Stimulated activated CD4-positive, alpha-beta T cell treated with anti-CD3 and anti-CD28 coated beads, Interleukin-15, amount 100 ng/mL, for 48 hours (primary cell): ENCODE measurements at places on chromosomes 7 and 10.

- no peak for DNase-seq
Measured at GRCh38 chr7:150567871-150568301, 696 bp downstream of the GIMAP4 start.

GRCh38 chr7:79453266-79453557 lies 255 bp downstream of the MAGI2 start:
- no peak for DNase-seq

DNA sequence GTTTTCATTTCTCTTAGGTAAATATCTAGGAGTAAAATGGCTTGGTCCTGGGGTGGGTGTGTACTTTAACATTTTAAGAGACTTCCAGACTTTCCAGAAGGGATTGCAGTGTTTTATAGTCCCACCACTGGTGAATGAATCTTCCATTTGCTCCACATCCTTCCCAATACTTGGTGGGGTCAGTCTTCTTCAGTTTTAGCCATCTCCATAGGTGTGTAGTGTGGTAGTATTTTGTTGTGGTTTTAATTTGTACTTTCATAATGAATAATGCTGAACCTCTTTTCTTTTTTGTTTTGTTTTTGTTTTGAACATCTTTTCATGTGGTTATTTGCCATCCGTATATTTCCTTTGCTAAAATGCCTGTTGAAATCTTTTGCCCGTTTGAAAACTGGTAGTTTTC lies 86.4 kb downstream of the ANKRD61 start:
- no peak for DNase-seq

- DNase-seq, result no peak
Measured at GRCh38 chr7:99308461-99309074, 17.1 kb upstream of the ARPC1A start.

- no peak for DNase-seq
Measured at GRCh38 chr10:118781541-118781940, 26.8 kb upstream of the CACUL1 start.

DNA sequence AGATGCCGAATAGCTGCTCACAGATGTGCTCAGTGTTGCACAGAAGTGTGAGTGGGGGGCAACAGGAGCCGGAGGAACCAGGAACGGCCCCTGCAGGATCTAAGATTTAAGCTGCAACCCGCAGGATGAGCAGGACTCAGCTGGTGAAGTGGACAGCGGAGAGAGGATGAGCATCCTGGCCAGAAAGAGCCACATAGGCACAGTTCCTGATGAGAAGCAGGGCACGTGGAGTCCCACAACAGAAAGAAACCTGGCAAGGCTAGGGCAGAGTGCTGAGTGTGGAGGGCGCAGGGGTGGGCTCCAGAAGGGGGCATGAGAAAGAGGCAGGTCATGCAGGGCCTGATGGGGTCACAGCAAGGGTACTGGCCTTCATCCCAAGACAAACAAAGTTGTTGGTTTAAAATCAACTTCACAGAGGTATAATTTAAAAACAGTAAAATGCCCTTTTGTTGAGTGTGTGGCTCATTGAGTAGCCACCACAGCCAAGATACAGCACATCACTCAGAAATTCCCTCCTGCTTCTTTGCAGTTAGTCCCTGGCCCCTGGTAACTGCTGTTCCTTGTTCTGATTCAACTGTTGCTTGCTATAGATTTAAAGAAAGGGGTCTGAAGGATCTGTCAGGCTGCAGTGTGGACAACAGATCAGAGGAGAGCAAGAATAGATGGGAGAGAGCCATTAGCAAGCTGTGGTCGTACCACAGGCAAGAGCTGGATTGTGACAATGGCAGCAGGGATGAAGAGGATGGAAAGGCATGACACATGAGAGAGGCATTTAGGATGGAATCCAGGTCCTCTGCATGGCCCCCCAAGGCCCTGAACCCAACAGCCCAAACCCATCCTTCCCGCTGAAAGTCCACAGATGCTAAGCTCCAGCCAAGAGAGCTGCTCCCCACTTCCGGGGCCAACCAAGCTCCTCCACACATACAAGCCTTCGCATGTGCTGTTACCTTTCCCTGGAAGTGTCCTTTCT lies 53.1 kb upstream of the OSBPL3 start:
- DNase-seq, result no peak

- no peak for DNase-seq
Measured at GRCh38 chr7:2084331-2084730, 148.4 kb downstream of the MAD1L1 start.

DNA sequence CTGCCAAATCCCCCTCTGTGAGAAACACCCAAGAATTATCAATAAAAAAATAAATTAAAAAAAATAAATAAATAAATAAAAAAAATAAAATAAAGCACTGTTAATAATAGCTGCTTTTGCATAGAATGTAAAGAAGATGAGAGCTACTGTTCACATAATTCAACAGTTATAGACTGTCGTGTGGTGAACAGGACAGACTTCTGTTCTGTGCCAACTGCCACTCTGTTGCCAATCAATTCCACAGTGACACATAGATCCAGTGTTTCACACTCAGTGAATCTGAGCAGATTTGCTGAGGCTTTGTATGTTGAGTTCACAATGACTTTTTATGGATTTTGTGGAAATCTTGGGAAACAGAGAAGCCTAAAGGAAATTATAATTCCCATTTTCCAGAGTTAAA lies 14.9 kb downstream of the ARHGAP19 start:
- DNase-seq, result no peak

DNA sequence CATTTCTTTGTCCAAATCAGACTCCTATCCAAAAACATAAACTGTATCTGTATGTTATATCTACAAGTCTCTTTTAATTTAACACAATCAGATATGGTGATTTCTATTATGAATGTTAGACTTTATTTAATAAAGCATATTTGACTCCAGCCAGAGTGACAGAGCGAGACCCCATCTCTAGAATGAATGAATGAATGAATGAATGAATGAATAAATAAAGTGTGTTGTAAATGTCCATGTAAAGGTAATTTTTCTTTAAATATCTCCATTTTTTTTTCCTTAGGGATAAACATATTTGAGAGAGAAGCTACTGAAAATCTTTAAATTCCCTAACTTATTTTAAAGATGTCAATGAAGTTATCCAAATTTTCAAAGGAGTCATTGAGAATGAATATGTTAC lies 18.1 kb upstream of the ALDH18A1 start:
- no peak for DNase-seq

DNA sequence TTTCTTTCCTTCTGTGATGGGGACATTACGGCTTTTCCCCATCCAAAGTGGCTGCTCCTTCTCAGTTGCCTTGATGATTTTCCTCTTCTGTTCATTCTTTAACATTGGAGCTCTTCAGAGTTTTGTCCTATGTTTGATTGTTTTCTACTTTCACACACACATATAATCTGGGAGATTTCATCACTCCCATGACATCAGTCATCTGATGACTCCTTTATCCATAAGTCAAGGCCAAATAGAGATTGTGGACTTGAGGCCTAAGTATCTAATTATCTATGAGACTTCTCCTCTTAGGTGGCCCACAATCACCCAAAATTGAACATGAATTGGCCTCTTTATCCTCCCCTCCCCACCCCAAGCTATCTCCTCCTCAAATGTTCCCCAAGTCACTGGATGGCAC lies 5.3 kb upstream of the COL1A2 start:
- no peak for DNase-seq

DNA sequence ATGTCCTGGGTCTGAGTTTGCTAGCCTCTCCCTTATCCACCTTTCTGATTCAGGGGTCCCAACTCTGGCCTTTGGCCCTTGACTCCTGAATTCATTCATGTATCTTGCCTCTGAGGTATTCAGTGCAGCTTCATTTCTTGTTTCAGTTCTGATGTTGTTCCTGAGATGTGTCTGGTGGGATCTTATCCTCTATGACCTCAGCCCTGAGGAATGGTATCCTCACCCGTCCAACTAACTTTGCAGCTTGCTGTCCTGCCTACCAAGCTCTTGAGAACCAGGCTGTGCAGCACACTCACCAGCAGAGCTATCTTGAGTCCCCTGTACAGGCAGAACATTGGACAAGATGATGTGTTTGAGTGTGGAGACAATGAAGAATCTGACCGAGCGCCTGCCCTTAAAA lies 13.8 kb downstream of the SUFU start:
- DNase-seq, result no peak

- no peak for DNase-seq
Measured at GRCh38 chr10:110218632-110219031, 11.2 kb downstream of the MXI1 start.

DNA sequence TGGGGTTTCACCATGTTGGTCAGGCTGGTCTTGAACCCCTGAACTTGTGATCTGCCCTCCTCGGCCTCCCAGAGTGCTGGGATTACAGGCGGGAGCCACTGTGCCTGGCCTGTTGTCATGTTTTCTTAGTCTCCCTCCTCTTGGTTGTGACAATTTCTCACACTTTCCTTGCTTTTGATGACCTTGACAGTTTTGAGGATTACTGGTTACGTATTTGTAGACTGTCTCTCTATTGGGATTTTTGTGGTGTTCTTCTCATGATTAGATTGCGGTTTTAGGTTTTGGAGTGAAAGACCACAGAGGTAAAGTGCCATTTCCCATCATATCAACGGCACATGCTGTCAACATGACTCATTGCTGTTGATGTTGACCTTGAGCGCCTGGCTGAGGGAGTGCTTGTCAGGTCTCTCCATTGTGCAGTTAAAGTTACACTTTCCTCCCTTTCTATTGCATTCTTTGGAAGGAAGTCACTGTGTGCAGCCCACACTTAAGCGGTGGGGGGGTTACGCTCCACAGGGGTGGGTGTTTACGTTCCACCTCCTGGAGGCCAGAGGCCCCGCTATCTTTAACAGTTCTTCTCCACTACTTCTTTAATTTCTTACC lies 10.8 kb downstream of the NEURL1 start:
- DNase-seq, result no peak

- DNase-seq, result no peak
Measured at GRCh38 chr10:46309511-46310142, 22.8 kb downstream of the ANTXRL start.

DNA sequence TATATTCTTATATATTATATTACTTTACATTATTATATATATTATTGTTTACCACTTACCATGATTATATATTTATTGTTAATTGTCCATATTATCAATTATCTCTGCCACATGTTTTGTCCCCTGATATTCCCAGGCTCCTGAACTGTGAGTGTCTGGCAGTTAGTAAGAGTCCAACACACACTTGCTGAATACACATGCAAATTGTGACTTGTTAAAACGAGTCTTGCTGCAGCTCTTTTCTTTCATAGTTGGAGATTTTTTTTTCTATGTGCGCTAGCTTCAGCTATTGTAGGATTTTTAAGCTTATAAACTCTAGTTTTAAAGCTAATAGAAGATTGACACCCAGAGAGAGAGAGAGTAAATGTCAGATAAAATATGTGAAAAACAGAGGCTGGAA lies 207.8 kb upstream of the FAM3C start:
- no peak for DNase-seq

GRCh38 chr10:34489411-34489810 lies 325.7 kb downstream of the PARD3 start:
- DNase-seq, result no peak

GRCh38 chr10:43254881-43255633 lies 11.8 kb downstream of the RASGEF1A start:
- no peak for DNase-seq

- no peak for DNase-seq
Measured at GRCh38 chr7:111439977-111440376, 122.3 kb downstream of the IMMP2L start.

DNA sequence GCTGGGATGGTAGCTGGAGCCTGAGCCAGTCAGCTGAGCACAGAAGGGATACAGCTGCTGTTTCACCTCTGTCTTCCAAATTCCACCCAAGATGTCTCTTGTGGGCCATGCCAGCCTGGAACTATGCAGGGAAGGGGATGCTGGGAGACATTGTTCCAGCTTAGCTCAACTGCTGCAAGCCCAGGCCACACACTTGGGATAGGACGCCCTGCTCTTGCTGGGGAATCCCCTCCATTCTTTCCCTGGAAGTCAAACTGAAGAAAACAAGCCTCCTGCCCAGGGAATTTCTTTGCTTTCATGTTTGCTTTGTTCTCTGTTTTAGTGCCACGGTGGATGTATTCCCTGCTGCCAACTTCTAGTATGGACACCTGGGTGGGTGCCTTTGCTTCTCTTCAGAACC lies 55.2 kb upstream of the CDK13 start:
- no peak for DNase-seq

DNA sequence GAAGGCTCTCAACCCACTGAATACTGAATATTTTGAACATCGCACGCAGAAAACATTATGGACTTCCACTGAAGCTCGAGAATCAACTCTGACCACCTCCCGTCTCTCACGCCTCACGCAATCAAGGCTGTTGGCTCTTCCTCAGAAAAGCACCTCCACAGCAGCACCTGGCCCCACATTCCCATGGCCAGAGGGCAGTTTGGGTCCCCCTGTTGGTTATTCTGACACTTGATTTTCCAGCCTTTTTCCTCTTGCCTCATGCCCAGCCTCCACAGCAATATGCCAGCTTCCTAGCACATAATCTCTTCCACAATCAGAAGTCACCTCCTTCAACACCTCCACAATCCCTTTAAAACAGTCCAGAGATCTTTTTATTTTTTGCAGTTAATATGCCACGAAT lies 55.9 kb downstream of the SVOPL start:
- no peak for DNase-seq

GRCh38 chr10:35495521-35496119 lies 109.5 kb upstream of the GJD4 start:
- DNase-seq, result no peak

DNA sequence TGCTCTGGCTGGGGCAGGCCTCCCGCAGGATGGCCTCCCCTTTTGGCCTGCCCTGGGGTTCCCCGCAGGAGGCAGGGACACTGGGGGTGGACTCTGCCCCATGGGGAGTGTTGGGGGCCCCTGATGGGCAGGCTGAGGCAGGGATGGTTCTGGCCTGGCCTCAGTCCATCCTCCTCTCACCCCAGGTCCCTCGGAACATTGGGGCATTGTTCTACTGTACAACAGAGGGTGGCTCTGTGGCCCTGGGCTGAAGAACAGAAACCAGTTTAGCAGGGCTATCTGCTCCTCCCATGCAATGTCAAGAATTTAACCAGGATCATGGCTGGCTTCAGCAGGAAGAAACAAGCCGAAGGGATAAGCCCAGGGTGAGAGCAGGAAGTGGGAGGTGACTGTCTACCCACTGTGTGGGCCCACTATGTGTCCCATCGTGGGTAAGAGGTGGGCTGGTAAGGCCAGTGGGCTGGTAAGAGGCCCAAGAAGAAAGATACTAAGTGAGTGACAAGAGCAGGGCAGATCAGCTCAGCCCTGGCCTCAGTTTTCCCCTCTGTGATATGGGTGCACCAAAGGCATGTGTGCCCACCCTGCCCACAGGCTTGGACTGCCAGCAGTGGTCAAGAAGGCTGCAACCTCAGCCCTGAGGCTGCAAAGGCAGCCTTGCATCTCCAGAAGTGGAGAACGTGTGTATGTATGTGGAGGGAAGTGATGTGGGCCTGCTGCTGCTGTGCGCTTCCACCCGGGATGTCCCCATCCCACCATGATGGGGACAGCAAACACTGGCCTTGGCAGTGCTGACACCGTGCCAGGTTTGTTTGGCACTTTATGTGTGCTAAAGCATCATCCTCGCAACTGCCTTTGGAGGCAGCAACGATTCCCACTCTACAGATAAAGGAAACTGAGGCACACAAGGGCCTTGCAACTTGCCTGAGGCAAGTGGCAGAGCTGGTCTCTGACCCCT lies 138.9 kb downstream of the SH3PXD2A start:
- DNase-seq, result no peak
